ENCODE measurements at places on chromosomes 13 and 19. TPM values are rescaled to one million over a fixed set of nuclear protein-coding genes. Genes with fewer than 3 reads are reported as not detected.

GRCh38 chr13:33185853-33186252 is 99.7 kb downstream of the STARD13 start:
- no peak for DNase-seq

DNA sequence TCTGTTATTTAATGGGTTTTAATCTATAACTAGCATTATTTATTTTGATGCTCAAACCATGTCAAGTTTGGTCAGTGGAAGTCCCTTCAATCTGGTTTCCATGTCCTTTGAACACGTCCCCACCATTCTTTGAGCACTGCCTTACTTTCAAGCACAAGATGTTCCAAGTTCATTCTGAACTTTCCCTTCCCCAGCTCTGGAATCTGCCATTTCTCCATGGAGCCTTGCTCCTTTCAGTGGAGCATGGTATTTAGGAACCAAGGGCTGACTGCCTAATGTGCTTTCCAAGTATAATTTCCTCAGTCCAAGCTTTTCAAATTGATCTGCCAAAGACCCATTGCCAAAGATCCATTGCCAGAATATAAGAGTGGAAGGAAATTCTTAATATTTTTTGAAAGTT is 1.1 kb upstream of the ZNF546 start:
- no peak for DNase-seq

- DNase-seq, result no peak
Observed at GRCh38 chr13:97911311-97912138, 42.0 kb upstream of the IPO5 start.

GRCh38 chr13:80871481-80871880 is 530.6 kb upstream of the SPRY2 start:
- no peak for DNase-seq

DNA sequence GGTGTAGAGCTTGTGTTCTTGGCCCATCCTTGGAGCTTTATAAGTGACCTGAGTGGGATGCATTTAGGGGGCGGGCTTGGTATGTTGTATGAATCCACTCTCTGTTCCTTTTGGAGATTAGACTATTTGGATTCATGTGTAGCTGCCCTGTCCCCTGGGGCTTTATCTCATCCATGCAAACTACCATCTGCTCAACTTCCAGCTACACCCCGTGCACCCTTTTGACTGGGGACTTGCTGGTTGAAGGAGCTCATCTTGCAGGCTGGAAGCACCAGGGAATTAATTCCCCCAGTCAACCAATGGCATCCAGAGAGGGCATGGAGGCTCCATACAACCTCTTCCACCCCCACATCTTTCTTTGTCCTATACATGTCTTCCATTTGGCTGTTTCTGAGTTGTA is 6.1 kb downstream of the CLEC4M start:
- no peak for DNase-seq

- DNase-seq, result no peak
Observed at GRCh38 chr19:41415154-41415571, 12.0 kb downstream of the B3GNT8 start.

DNA sequence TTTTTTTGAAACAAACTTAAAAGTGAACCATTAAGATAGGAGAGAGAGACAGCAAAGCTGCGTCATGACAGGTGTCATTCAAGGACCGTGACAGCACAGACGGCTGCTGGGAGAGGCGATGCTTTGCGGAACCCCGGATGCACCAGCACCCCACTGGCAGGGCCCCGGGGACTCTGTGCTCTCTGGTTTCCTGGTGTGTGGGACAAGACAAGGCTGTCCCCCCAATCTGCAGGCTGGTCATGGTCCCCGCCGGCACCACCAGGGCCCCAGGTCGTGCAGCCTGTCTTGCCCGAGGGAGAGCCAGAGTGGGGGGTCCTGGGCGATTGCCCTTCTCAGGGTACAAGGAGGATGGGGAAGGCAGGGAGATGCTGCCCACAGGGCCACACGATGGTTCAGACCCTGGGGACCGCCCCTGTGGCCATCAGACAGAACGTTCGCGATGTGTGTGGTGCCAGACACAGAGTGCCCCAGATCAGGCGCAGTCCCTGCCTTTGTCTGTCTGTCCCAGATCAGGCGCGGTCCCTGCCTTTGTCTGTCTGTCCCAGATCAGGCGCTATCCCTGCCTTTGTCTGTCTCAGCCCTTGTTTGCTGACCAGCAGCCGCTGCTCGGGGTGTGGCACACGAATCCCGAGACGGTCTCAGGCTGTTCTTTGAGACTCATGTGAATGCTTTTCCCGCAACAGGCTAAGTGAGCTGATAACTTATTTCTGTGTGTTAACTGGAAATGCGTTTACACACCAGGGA is 36.1 kb downstream of the ADPRHL1 start:
- DNase-seq, result no peak

GRCh38 chr13:32537580-32538142 is 934 bp downstream of the N4BP2L2 start:
- DNase-seq, result no peak

- DNase-seq, result no peak
Observed at GRCh38 chr19:46015687-46016425, 7.0 kb downstream of the PGLYRP1 start.

DNA sequence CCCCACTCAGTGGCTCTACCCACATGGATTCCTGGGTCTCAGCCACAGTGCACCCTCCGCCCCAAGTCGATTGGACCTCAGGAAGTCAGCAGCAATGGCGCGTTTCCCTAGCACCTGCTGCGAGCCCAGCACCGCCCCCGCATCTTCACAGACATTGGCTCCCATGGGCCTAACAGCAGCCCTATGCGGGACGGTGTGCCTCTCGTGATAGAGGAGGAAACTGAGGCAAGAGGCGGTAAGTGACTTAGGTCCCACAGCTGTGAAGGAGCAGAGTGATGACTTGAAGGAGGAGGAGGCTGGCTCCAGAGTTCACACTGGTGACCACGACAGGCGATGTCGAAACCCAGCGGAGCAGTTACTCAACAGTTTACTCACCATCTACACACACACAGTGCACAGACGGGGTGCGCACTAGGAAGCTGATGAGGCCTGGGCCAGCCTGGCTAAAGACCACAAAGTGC is 104.5 kb upstream of the SOX1 start:
- no peak for DNase-seq

The SIRT6 gene
- polyA plus RNA-seq, result 11.2 TPM

The CGB8 gene
- polyA plus RNA-seq, result not detected

The CHST8 gene
- polyA plus RNA-seq, result 0.38 TPM

The GRK1 gene
- polyA plus RNA-seq, result 0.28 TPM
